ENCODE measurements at places on chromosomes 2 and 18. TPM values are rescaled to one million over a fixed set of nuclear protein-coding genes. Genes with fewer than 3 reads are reported as not detected.

Gene GPC1
- polyA plus RNA-seq = not detected

Gene FAM110C
- polyA plus RNA-seq = 2.8 TPM

Gene CHPF
- polyA plus RNA-seq = 6.1 TPM

Gene CSRNP3
- polyA plus RNA-seq = not detected

Gene OXER1
- polyA plus RNA-seq = not detected

Gene EFEMP1
- polyA plus RNA-seq = not detected

DNA sequence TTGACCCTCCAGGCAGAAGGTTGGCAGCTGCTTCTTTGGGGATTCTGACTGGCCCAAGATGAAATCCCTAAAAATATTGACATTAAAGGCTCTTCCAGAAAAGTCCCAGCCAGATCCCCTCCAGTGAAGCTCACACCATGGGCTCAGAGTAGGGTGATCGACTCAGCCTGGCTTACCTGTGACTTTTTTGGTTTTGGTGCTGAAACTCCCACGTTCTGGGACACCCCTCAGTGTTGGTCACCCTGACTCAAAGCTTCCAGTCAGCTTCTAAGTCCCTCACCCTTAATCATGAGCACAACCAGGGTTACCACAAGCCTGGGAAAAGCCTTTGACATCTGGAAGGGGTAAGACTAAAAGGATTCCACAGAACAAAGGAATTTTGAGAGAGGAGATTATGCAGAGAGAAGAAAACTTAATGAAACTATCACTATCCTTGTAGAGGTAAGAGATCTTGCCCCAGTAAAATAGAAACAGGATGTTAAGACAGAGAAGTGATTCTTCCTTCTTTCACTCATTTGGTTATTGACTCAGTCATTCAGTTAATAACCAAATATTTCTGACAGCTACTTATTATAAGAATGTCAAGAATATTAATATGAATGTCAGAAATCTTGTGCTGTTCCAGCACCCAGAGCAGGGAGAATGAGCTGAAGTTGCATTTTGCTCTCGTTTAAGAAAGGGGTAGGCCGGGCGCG, 66.8 kb upstream of the SEC11C start:
- DNase-seq = no peak

- no peak for DNase-seq
Observed at GRCh38 chr18:61199171-61199848, 133.9 kb upstream of the CDH20 start.

- no peak for DNase-seq
Observed at GRCh38 chr18:30748541-30748940, 294.0 kb downstream of the DSC3 start.

- no peak for DNase-seq
Observed at GRCh38 chr2:232875256-232876121, 5.4 kb downstream of the SNORC start.

DNA sequence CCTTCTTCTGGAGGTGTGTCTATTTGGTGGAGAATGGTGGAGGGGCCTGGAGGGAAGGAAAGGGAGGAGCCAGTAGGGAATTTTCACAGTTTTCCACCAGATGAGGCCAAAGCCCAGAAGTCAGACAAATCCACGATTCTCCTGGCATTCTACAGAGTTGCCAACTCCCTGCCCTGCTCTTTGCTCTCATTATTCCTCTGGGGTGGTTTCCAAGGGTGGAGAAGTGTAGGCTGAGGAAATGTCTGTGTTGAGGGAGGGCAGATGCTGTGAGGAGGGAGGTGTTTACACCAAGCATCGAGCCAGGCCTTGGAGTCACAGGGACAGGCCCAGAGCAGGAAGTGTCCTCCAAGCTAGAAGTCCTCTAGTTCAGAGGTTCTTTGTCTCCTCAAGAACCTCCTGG, 124.1 kb upstream of the LGALSL start:
- no peak for DNase-seq

DNA sequence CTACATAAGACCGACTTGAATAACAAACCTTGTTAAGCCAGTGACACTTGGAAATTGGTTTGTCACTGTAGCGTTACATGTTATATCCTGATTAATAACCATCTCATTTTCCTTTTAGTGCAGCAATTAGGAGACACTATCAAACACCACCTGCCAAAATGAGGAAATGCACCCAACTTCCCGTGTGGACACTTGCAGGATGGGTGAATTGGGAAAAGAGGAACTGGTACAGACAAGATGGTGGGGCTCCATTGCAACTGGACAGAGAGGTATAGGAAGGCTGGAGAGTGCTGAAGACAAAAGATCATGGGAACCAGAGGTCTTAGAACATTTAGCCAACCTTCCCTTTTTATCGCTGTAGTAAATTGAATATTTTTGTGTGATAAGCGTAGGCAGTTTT, 816.3 kb upstream of the HS6ST1 start:
- DNase-seq = no peak

GRCh38 chr2:120419955-120420354, 74.0 kb downstream of the INHBB start:
- DNase-seq = no peak

DNA sequence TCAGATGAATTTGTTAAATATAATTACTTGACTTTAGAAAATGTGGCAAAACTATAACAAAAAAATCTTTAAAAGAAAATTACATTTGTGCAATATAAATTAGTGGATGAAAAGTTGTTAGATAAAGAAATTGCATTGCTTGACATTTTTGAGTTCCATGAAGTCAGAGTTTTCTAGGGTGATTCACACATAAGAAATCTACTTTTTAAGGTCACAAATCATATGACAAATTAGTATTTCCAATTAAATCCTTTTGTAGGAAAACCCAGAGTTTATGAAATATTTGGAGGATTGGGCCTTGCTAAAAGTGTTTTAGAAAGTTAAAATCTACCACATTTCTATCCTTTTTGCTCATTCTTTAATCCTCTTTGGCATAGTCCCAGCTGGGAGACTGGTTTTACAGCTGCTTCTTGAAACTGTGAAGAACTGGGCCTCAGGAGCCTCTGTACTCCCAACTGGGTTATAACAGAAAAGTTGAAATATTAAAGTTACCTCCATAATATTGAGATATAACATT, 289.2 kb downstream of the LRRTM4 start:
- no peak for DNase-seq

DNA sequence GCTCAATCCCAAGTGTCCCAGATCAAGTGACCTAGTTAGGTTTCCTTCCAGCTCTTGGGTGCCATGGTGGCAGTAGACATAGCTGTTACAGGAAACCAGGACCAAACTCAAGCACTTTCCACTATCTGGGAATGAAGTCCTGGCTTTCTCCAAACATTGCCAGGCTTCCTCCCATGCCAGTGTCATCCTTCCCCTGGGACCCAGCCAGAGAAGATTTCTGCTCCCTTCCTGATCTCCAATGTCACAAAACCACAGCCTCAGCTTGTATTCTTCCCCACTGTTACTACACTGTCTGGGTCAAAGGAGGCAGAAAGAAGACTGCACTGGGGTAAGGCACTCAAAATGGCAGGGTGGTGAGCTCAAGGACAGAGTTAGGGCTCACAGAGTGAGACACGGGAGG, 347.1 kb downstream of the TNS1 start:
- no peak for DNase-seq

DNA sequence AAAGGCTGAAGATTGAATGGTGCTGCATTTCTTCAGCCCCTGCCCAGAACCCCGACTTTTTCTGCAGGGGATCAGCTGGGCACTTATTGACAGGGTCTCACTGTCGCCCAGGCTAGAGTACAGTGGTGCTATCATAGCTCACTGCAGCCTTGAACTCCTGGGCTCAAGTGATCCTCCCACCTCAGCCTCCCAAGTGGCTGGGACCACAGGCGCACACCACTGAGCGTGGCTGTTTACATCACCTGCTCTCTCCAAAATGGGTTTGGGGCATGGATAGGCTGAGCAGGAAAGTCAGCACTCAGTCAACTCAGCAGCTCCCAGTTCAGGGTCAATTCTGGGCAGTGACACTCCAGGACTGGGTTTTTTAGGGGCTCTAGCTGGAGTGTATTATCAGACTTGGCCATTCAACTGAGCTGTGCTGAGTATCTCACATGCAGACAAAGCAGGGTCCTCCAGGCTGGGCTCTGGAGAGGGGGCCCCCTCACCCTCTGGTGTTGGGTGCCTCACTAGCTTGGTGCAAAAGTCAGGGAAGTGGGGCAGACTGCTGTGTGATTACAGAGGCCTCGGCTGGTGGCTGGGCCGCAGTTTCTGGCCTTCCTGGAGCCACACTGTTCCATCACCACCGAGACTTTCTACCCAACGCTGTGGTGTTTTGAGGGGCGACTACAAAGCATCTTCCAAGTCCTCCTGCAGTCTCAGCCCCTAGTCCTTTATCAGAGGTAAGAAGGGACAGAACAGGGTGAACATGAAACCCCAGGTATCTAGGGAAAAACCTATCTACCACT, 4.5 kb downstream of the ABHD1 start:
- no peak for DNase-seq

GRCh38 chr2:226983895-226984749, 148.3 kb downstream of the RHBDD1 start:
- no peak for DNase-seq

DNA sequence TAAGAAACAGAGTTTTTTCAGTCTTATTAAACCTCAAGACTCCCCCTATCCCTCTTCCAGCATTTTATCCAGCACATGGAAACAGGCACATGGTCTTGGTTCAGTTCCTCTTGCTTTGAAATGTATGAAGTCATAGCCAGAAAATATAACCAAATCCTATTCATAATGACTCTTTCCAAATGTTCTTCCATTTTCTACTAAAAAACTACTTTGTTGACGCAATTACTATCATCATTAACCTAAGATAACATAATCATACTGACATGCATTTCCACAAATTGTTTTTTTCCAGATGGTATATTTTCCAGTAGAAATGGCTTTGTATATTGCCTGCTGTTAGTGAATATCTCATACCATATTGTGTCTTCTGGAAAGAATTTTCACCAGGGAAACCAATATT, 261.3 kb downstream of the PID1 start:
- no peak for DNase-seq

DNA sequence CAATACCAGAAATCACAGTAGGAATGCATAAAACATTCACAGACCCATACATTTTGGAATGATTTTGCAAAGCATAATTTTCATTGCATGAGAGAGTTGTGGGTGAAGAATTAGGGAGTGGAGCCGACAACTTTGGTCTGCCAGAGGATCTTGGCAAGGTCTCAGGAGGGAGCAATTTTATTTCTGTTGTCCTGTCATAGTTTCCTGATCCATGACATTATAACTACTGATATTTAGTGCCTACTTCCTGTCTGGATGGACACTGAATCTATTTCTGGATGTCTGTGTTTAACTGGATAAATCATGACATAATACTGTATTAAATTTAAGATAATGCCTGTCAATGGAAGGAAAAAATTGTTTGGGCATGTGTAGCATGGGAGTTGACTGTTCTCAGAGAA, 2.4 kb downstream of the ITGA4 start:
- no peak for DNase-seq

DNA sequence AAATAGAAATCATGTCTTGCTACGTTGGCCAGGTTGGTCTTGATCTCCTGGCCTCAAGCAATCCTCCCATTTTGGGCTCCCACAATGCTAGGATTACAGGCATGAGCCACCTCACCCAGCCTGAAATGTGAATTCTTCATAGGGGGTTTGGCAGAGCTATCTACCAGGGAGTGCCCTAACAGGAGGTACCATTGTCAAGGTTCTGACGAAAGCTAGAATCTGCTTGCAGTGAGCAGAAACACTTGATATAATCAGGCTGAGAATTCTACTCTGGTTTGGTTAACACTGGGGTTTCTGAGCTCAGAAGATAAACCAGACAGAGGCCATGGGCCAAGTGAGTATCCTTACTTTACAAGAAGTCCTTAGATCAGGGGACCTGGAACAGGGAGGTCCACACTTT, 7.2 kb upstream of the LAMA3 start:
- no peak for DNase-seq

GRCh38 chr18:12599966-12600365, 57.9 kb downstream of the SPIRE1 start:
- DNase-seq = no peak

- DNase-seq = no peak
Observed at GRCh38 chr18:332007-332406, 64.2 kb upstream of the THOC1 start.

- peak; percentile 6 for DNase-seq
Observed at GRCh38 chr2:98026927-98027522, 31.3 kb upstream of the TMEM131 start.

- no peak for DNase-seq
Observed at GRCh38 chr18:41644466-41644865, 310.6 kb upstream of the PIK3C3 start.

- no peak for DNase-seq
Observed at GRCh38 chr2:227228061-227228667, 63.7 kb downstream of the COL4A3 start.

DNA sequence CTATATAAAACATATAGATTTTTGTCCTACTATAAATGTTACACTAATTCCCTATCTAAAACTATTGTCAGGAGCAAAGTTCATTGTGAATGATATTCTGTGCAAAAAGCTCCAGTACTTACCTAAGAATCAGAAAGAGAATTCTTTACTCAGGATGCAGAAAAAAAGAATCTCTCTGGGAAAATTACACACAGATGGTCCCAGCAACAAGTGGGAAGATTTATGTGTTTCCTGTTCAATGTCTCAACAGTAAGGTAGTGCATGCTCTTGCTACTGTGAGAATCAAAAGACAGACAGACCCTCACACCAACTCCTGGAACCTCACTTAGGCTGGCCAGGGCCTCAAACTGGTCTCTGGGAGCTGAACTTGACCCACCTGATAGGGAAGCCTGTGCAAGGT, 11.2 kb upstream of the NAPG start:
- no peak for DNase-seq

- no peak for DNase-seq
Observed at GRCh38 chr2:9637330-9637729, 6.5 kb upstream of the YWHAQ start.

GRCh38 chr2:205733648-205734047, 51.3 kb downstream of the NRP2 start:
- no peak for DNase-seq

- no peak for DNase-seq
Observed at GRCh38 chr2:110773401-110773921, 41.1 kb downstream of the ACOXL start.
